ENCODE measurements at places on chromosomes 5 and 9. TPM values are rescaled to one million over a fixed set of nuclear protein-coding genes. Genes with fewer than 3 reads are reported as not detected.

DNA sequence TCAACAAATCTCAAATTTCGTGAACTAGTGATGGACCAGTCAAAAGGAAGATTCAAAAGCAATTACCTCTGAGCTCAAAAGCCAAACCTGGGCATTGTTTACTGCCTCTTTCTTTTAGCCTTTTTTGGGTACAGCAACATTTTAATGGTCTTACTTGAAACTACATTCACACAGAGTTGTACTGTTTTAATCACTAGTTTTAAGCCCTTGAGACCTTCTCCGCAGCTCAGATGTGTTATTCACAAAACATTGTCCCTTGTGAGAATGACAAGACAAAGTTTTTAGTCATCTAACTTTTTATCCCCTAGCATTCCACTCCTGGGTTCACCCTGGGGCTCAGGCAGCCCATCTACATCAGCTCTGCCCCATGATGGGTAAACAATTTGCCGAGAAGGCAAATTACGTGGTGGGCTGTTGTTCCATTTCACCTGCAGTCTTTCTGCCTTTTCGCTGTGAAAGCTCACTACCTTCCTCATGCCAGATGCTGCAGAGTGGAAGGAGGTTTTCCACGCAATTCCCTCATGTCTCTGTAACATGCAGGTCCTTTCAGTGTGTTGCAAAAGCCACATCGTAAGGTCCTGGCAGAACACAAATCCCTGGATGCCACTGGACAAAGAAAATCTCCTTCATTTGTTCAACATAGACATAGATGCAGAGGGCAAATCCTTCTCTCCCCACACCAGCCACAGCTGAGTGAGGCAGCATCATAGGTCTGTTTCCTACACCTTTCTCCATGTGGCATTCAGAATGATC, 175.7 kb downstream of the EBF1 start:
- no peaks in the 10 kb centered on the region for H3K4me1 ChIP-seq
- H3K36me3 ChIP-seq: no peaks in the 10 kb centered on the region
- no peak overlapping the region for H3K27ac ChIP-seq
- H3K4me3 ChIP-seq: no peak overlapping the region

DNA sequence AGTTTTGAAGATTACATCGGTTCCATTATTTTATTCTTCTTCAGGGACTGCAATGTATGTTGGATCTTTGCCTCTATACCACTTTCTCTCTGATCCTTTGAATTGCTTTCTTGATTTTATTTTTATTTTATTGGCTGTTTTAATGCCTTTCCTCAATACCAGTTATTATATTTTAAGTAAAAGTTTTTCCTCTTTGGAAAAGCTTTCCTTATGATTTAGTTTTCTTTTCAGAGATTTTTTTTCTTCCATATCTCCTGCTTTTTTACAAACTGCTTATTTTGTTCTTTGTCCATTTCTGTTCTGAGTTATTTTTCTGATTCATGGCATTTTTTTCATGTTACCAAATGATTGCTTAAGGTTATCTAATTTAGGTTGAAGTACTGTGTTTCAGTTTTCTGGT, 11.5 kb downstream of the ZMAT2 start:
- DNase-seq: no peak
- no peak overlapping the region for H3K4me3 ChIP-seq
- H3K4me1 ChIP-seq: no peaks in the 10 kb centered on the region
- H3K27me3 ChIP-seq: no peaks in the 10 kb centered on the region

Gene POLR3G
- polyA plus RNA-seq: 0.93 TPM

DNA sequence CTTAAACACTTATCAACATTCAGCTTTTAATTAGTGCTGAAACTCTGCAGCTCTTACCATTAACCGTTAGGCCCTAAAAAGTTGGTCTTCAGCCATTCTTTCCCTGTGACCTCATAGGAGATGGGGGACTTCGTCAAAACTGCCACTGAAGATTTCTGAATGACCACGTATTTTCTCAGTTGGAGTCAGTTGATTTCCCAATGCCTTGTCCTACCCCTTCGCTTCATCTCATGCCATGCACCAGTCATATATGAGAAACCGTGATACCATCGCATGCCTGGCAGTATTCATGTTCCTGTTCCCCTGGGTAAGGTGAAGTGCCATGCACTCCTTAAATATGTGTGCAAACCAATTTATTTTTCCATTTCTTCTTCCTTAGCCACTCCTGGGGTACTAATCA, 10.8 kb upstream of the ZFR start:
- H3K4me1 ChIP-seq: no peaks in the 10 kb centered on the region
- H3K4me3 ChIP-seq: no peak overlapping the region
- no peaks in the 10 kb centered on the region for H3K27me3 ChIP-seq
- no peak overlapping the region for H3K27ac ChIP-seq
- DNase-seq: no peak

GRCh38 chr9:125227761-125228160, 13.4 kb downstream of the HSPA5 start:
- H3K27me3 ChIP-seq: no peaks in the 10 kb centered on the region
- no peak overlapping the region for H3K27ac ChIP-seq

Gene MARVELD2
- 0.13 TPM for polyA plus RNA-seq
